ENCODE measurements at places on chromosomes 4 and X.

GRCh38 chr4:134390319-134390718 lies 188.7 kb upstream of the PABPC4L start:
- DNase-seq: no peak

DNA sequence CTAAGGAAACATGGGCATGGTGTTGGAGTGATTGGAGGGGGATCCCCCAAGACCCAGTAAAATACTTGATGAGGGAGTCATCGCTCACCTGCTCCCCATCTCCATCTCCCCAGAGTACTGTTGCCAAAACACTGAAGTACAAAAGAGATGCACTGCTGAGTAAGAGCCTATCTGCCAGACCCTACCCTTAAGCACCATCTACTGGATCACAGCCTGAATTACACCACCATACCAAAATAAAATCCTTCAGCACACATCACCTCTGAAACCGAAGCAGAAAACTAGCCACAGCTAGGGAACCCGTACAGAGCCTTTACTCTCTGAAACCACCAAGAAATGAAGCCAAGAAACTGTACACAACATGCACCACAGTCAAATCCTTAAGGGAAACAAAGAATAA lies 466.3 kb upstream of the ACTRT1 start:
- DNase-seq: no peak

- DNase-seq: no peak
These were observed at the start of gene TRIML2 for GRCh38 chr4:188109157-188109755. Gene TRIML2 (minus strand): TSS chr4:188109603. CDS start chr4:188105368, 4,235 bp downstream.

DNA sequence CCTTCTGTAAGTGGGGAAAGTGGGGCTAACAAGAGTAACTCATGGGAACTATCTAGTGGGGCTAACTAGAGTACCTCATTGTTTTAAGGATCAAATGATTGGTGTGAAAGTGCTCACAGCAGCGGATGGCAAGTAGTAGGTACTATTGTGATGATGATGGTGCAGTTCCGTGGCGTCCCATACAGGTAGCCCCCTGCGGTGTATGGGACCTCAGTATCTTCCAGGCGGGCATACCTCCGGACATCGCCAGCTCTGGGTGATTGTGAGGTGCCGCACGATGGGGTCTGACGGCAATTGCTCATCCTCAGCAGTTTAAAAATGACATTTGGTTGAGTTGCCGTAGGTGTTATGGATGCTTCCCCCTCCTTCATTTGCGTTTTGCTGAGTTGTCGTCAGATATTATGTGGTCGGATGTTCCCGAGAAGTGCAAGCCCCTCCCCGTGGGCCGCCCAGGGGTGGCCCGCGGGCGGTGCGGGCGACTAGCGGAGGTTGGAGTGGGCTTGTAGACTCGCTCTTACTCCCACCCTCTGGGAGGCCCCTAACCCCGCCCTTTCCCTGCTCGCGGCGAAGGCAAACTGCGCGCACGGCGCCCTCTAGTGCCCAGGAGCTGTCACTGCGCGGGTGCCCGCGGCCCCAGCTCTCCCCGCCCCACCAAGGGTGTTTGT lies 18.3 kb upstream of the GPR101 start:
- DNase-seq: peak; percentile 80

GRCh38 chr4:188639479-188640100 lies 500.3 kb downstream of the TRIML1 start:
- DNase-seq: no peak

GRCh38 chrX:643241-643595 lies 12.6 kb downstream of the SHOX start:
- no peak for DNase-seq

- no peak for DNase-seq
These were observed 7.6 kb downstream of the ARSJ start for GRCh38 chr4:113971706-113972360.

DNA sequence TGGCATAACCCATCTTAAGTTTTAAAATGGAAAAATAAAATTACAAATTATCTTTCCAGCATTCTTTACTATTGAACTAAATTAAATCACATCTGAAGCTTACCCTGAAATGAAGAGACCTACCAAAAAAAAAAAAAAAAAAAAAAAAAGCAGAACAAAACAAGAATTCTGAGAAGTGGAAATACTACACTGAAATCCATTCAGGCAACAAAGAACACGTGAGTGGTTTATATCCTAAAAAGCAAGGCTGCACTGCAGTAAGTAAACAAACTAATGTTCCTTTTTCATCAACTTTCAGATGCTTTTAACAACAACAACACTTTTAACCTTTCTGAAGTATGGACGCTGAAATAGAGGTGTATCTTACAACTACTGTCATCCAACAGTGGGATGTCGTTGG lies 7.5 kb downstream of the FRYL start:
- no peak for DNase-seq

- no peak for DNase-seq
These were observed 821 bp downstream of the ASMTL start for GRCh38 chrX:1451661-1452515.

GRCh38 chrX:154452823-154453222 lies 5.3 kb upstream of the PLXNA3 start:
- DNase-seq: no peak

GRCh38 chrX:107894038-107894437 lies 68.4 kb downstream of the MID2 start:
- no peak for DNase-seq

DNA sequence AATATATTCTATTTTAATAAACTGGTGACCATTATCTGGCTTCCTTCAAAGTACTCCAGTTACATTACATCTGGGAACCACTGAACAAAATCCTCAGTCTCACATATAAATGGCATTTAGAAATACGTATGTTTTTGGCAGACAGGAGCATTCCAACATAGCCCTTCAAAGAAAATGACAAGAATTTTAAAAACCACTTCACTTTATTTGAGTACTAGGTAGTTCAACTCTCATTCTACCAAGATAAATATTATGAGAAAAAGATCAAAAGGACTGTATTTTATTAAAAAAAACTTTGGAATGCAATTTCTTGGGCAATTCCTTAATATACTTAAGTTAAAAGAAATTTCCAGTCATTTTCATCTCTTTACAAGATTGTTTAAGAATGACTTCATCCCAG lies 17.6 kb downstream of the TNIP3 start:
- no peak for DNase-seq

- peak; percentile 29 for DNase-seq
These were observed 87.3 kb downstream of the PRSS12 start for GRCh38 chr4:118265312-118266144.

DNA sequence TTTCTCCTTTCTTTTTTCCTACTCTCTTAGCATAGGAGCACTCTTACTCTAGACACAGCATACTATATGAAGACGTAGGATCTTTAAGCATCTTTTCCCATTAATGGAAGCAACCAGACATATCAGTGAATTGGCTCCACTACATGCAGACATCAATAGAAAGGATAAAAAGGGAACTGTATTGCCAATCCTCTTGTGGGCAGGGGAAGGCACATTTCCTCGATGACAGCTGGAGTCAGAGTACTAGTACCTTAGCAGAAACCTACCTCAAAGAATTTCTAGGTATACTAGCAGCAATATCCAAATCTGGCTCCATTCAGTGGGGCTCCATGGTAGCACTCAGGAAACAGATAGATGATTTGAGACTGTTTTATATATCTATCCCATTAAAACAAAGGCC lies 20.1 kb downstream of the CYBB start:
- no peak for DNase-seq
